Activated CD4-positive, alpha-beta T cell treated with anti-CD3 and anti-CD28 coated beads, Interleukin-2, Interleukin-6, amounts not matched to agents 100 ng/mL and 50 ng/mL, durations not matched to agents 16 hours and 8 hours (primary cell): ENCODE measurements at places on chromosomes 7 and 10.

DNA sequence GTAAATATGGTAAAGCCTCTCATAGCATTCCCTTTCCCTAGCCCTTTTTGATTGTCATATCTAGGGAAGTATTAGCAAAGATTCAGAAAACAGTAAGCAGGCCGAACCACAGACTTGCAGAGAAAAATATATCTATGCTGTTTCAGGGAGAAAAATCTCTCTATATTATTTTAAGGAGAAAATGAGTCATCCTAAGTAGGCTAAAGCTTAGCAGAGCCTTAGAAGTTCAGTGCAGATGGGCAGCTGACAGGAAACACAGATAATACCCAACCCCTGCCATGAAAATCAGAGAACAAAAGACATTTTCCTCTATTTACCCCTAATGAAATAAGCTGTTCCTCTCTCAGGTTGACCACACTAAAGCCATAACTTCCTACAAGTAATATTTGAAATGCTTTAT is 16.5 kb downstream of the C1QL3 start:
- no peak for DNase-seq

- DNase-seq = no peak
Observed at GRCh38 chr7:68682910-68683309, 915.4 kb upstream of the AUTS2 start.

- no peak for DNase-seq
Observed at GRCh38 chr10:33142295-33142694, 184.3 kb upstream of the ITGB1 start.

DNA sequence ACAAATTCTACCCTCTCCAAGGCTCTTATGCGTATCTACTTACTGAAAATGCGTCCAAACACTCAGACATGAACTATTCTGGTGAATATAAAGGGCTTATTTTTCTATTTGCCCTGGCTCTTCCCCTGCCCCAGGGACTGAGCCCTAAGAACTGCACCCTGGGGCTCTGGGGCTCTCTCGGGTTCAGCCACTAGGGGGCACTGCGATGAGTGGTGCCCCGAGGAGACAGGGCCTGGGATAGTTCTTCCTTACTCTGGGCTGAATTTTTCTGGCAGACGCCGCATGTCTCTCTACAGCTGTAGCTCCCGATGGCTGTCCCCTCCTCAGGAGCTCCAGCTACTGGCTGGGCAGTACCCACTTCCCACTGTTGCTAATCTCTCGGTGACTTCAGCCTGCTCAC is 30.8 kb upstream of the GSDME start:
- DNase-seq = no peak

- DNase-seq = no peak
Observed at GRCh38 chr10:133442967-133443924, 10.5 kb upstream of the SCART1 start.
